ENCODE measurements at places on chromosomes 7 and 10. TPM values are rescaled to one million over a fixed set of nuclear protein-coding genes. Genes with fewer than 3 reads are reported as not detected.

DNA sequence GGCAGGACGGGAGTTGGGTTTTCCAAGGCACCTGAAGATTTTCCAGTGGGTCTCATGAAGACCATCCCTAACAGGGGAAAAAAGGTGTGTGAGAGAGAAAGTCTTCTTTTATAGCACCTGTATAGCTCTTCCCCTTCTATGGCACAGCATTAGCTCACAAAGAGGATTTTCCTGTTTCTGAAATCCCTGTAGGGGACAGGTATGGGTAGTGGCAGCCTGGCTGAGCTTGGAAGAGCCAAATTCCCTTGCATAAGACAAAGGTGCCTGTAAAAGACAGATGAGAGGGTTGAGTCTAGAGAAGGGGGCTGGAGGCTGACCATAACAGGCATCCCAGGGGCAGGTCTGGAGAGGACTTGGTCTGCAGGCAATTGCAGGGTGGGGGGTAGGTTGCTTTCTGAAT, 63.7 kb downstream of the COL13A1 start:
- no peak for DNase-seq
- H3K36me3 ChIP-seq = no peaks in the 10 kb centered on the region
- H3K4me3 ChIP-seq = no peak overlapping the region
- peak overlapping the region; percentile 35 for H3K27ac ChIP-seq
- H3K4me1 ChIP-seq = peaks cover 83% of the 10 kb centered on the region

The GALNT11 gene
- total RNA-seq = 41.7 TPM

GRCh38 chr7:73879977-73880681, 19.2 kb downstream of the TMEM270 start:
- H3K27me3 ChIP-seq = no peaks in the 10 kb centered on the region
- H3K4me3 ChIP-seq = no peak overlapping the region
- peak; percentile 87 for DNase-seq
- peaks cover 27% of the 10 kb centered on the region for H3K4me1 ChIP-seq
- no peaks in the 10 kb centered on the region for H3K36me3 ChIP-seq
- H3K27ac ChIP-seq = peak overlapping the region; percentile 82

The PKD2L1 gene
- not detected for total RNA-seq

DNA sequence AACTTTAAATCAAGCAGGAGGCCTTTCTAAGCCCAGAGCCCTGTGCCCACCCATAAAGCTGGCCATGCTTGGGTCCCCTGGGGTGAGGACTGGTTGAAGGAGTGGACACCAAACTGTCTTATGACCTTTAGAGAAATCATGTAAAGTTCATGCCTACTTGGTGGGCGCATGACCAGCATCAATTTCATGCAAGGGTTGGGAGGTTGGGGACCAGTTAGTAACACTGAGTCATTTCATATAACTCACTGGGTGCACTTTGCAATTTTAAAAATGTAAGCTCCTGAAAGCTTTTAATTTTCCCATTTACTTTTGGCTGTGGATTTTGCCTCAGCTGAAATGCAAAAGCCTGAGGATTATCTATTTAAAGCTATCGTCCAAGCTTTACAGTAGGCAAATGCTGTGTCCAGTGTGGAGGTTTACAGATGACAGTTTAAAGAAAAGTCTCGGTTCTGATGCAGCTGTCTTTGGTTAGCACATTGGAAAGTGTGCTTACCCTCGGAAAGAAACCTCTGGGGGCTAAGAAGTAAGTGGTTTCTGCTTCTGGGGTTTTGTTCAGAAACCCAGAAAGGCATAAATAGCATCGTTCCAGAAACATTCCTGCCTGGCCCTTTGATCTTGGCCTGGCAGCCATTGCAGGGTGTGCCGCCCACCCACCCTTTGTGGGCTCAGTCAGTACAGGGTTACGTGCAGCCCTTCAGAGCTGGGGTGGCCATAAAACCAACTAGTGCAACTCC, 48.8 kb upstream of the CHST15 start:
- H3K27me3 ChIP-seq = no peaks in the 10 kb centered on the region
- no peak overlapping the region for H3K27ac ChIP-seq
- no peak overlapping the region for H3K4me3 ChIP-seq

The SPDYE1 gene
- total RNA-seq = not detected

All from suprapubic skin (tissue), 4 donors.